Activated CD4-positive, CD25-positive, alpha-beta regulatory T cell treated with anti-CD3 and anti-CD28 coated beads, Interleukin-2, amount 50 U/mL, for 16 hours (primary cell): ENCODE measurements at places on chromosomes 13 and 19.

- no peak for DNase-seq
Measured at GRCh38 chr13:46104868-46105267, at the start of gene CPB2. Gene CPB2 (minus strand): TSS chr13:46105033. CDS start chr13:46105009, 24 bp downstream.

DNA sequence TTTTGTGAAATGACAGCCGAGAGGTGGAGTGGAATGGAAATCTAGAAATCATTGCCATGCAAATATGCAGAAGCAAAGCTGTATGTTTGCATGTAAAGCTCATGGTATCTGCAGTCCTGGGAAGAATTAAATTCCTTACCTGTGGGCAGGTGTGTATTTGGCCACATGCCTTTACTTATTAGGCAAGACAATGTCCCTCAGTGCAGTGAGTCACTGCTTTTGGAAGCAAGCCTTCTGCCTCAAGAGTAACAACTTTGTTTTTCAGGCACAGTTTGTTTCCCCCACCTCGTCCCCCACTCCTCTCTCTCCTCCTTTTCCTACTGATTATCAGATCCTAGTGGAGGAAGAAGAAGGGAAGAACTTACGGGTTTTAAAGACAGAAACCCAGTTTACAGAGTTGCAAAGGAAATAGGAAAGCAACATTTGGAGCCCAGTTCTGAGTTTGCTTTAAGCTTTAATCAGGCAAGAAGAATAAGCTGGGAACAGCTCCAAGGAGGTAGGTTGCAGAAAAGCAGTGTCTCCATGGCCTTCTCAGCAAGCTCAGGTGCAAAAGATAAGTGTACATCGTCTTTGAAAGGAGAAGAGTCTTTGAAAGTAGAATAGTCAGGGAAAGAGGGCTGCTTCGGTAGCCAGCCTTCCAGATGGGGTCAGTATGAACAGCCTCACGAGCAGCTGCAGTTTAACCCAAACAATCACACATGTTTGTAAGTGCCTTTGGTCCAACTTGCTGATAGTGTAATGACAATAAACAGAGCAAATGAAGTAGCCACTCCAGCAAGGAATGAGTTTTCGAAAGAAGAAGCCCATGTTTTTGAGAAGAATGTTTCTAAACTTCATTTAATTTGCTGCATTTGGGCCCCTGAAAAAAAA lies 190.1 kb downstream of the KLF5 start:
- DNase-seq, result no peak

DNA sequence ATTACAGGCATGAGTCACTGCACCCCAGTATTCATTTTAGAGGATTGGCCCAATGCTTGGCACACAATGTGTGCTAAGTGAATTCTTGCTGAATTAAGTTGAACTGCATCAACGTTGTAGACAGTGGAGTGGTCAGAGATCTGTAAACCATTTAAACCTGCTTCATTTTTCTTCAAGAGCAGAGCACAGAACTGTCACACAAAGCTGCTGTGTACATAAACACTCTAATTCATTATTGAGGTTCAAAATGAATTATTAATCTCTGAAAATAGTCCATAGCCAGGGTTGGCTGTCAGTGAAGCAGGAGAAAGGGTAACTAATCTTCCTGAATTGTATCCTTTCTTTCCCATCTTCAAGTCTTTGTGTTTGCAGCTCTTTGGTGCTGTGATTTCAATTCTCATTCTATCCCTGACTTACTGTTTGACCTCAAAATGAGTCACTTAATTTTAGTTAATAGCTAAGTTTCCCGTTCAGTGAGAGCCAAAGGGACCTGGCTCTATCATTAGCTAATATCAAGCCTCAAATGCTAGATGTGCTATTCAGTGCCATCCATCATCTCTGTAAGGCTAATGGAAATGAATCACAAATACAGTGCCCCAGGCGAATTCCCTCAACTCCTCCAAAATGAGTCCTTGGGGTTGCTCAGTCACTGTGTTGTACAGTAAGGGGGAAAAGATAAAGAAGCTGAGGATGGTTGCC lies 77.0 kb upstream of the TSC22D1 start:
- no peak for DNase-seq

- no peak for DNase-seq
Measured at GRCh38 chr19:58328999-58329398, 2.2 kb downstream of the ZSCAN22 start.

DNA sequence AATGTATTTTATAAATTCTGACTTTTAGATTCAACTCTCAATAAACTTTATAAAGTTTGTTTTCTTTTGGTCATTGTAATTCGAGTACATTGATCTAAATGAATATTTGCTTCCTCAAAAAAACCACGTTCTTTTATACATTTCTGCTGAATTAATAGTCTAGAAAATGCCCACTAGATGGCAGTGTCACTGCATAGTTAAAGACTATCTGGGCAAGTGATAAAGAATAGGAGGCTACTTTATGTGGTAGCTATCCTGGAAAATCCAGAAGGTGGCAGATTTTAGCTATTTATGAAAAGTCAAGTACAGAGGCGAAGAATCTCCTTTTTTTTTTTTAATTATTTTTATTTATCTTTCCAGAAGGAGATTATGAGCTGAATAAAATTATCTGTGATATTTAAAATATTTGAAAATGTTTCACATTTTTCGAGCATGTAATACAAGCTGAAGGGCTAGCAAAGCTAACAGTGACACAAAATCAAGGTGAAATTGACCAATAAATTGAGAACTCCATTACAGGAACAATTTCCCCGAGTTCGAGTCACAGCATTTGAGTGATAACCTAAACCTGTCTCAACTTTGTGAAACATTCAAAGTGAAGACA lies 221.8 kb downstream of the OLFM4 start:
- DNase-seq, result no peak

- DNase-seq, result no peak
Measured at GRCh38 chr13:45482571-45483173, 17.9 kb downstream of the COG3 start.

DNA sequence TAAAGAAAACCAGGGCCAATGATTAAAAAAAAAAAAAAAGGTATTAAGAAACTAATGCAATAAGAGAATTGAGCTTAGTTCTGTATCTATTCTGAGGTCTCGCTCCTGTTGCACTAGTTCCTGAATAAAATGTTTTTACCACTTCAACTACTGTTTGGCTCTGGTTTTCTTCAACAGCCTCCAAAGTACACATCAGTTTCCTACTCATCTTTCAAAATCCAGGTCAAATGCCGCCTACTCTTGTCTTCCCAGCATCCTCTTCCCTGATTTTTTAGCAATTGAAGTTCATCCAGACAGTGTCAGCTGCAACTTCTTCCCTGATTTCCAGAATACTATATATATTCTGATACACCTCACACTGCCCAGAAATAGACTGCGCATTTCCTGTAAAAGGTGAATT lies 1.4 kb upstream of the RCBTB1 start:
- no peak for DNase-seq

GRCh38 chr13:97866346-97866745 lies 87.1 kb upstream of the IPO5 start:
- no peak for DNase-seq

DNA sequence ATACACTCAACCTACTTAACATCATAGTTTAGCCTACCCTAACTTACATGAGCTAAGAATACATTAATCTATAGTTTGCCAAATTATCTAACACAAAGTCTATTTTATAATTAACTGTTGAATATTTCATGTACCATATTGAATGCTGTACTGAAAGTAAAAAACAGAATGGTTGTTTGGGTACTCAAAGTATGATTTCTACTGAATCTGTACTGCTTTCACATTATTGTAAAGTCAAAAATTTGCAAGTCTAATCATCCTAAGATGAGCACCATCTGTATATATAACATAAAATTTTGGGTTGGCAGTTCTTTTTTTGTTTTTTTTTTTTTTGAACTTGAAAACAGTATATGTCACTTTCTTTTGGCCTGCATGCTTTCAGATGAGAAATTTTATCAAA lies 1212.6 kb downstream of the SLITRK5 start:
- DNase-seq, result no peak

GRCh38 chr19:5078182-5078581 lies 109.3 kb downstream of the KDM4B start:
- DNase-seq, result no peak

GRCh38 chr13:63327584-63327983 lies 1911.9 kb upstream of the PCDH20 start:
- DNase-seq, result no peak

DNA sequence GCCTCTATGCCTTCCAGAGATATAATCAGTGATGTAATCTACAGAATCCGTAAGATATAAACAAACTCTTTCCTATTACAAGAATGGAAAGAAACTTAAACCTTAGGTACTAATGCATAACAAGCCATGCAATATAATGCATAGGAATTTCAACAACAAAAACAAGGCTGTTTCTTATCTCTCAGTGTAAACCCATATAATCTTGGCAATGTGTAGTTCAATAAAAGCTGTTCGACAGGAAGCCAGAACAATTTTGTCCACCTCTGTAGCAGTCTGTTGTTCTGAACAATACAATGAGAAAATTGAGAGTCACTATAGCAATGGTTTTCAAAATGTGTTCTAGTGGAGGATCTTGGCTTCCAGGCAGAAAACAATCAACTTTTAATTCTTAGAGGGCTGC lies 111.5 kb upstream of the FREM2 start:
- no peak for DNase-seq

DNA sequence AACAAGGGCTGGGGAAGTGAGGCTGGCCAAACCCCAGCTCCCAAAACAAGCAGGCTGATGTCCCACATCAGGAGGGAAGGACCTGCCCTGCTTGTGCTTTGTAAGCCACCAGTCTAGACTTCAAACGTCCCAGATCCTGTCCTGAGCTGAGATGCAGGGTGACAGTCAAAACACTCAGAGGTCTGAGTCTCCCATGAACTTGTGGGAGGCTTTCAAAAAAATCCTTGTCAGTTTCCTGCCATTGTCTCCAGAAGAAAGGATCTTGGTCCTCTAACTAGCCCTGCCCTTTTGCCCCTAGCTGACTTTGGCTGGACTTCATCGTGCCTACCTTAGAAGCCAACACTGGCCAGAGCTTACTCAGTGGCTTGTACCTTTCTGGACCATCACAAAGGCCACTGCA lies 43.3 kb downstream of the DZIP1 start:
- no peak for DNase-seq

DNA sequence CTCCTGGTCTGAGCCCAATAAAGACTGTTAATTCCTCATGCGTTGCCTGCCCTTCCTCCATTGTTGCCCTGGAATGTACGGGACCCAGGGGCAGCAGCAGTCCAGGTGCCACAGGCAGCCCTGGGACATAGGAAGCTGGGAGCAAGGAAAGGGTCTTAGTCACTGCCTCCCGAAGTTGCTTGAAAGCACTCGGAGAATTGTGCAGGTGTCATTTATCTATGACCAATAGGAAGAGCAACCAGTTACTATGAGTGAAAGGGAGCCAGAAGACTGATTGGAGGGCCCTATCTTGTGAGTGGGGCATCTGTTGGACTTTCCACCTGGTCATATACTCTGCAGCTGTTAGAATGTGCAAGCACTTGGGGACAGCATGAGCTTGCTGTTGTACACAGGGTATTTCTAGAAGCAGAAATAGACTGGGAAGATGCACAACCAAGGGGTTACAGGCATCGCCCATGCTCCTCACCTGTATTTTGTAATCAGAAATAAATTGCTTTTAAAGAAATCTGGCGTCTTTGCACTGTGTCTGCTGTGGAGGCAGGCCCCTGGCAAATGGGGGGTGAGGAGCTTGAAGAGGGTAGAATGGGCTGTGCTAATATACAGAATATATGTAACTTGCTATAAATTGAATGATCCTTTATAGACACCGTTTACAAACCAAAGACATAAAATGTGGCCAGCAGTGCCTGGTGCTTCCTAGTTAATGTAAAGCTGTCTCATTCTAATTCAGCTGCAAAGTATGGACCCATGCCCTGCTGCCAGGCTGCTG lies 4.2 kb upstream of the RPS11 start:
- DNase-seq, result no peak

DNA sequence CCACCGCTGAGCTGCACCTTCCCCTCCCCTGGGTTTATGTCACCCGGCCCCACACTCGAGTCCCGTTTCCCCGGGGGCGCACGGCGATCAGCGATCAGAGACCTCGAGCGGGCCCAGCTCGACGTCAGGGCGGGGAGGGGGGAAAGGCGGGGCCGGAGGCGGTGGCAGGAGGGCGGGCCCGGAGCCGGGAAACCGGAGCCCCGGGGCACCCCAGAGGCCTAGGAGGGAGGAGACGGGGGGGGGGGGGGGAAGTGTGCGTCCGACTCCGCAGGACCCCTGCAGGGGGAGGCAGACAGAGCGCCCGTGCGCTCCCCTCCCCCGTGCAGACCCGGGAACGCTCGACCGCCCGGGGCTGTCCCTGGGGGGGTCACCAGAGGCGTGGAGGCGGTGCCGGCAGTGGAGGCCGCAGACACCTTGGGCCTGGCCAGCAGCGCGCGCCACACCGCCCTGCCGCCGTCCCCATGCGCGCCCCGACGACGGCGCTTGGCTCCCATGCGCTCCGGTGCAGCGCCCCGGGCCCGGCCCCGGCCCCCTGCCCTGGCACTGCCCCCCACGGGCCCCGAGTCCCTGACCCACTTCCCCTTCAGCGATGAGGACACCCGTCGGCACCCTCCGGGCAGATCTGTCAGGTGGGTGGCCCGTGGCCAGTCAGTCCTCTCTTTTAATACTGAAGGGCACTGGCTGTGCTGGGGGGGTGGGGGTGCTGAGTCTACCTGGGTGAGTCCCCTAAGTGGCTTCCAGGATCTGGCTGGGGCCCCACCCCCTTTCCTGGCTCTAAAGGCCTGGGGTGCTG lies 11.8 kb downstream of the PDE4A start:
- peak; percentile 44 for DNase-seq

- no peak for DNase-seq
Measured at GRCh38 chr19:42468273-42468796, 25.6 kb upstream of the CXCL17 start.

GRCh38 chr13:113332615-113333014 lies 31.3 kb downstream of the GRTP1 start:
- no peak for DNase-seq

- DNase-seq, result no peak
Measured at GRCh38 chr13:51665456-51665855, 81.2 kb downstream of the WDFY2 start.

- peak; percentile 49 for DNase-seq
Measured at GRCh38 chr19:40221858-40222619, 3.9 kb upstream of the TTC9B start.

DNA sequence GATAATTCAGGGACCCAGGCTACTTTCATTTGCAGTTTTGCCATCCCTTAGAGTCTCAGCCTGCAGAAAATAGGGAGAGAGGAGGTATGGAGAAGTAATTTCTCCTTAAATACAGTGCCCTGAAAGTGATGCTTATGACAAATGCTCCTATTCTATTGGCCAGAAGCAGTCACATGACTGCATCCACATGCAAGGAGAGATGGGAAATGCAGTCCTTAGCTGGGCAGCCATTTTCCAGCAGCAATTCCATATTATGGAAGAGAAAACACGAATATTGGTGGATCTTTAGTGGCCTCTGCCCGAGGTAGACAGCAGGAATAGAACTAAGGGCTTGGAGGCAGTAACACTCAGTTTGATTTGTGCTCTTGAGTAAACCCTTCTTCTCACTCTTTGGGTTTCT lies 39.4 kb downstream of the VAV1 start:
- no peak for DNase-seq

GRCh38 chr19:47581605-47582319 lies 8.8 kb upstream of the ZNF541 start:
- no peak for DNase-seq

- no peak for DNase-seq
Measured at GRCh38 chr19:43957891-43958290, 6.9 kb downstream of the ZNF221 start.
